Glutamatergic neuron (in vitro differentiated cells): ENCODE measurements at places on chromosomes 6 and 20. TPM values are rescaled to one million over a fixed set of nuclear protein-coding genes. Genes with fewer than 3 reads are reported as not detected.
A peak's percentile ranks its signal among the peaks of the same experiment; 100 is the strongest.

DNA sequence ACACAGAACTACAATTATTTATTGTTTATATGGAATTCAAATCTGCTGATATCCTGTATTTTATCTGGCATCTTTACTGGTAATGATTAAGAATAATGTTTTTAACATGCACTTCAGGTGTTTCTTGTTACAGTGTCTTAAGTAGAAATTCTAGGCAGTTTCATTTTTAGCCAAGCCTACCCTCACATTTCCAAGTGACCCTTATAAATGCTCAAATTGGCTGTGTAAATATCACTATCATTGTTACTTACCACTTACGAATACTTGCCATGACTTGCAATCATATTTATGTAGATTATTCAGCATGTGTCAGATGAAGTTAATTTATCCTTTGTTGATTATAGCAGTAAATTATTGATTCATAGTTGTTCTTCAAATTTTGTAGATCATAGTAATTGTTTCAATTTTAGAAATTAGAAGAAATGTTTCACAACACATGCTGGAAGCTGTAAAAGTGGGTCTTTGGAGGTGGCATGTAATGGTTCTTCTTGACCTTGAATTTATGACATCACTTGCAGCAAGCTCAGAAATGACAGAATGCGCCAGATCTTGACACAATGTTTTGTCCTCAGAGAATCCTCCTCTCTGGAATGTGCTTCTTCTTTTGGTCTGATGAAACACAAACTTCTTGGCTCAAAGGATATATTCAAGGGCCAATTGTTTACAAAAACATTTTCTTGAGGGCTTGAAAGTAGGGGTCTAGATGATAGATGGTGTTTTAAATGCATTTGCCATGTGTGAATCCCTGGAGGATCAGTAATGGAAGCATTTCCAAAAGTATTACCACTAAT lies 471.8 kb downstream of the COL12A1 start:
- no peak for DNase-seq
- no peaks in the 10 kb centered on the region for H3K36me3 ChIP-seq
- no peaks in the 10 kb centered on the region for H3K4me1 ChIP-seq
- no peaks in the 10 kb centered on the region for H3K27me3 ChIP-seq
- no peak overlapping the region for H3K27ac ChIP-seq
- H3K4me3 ChIP-seq, result no peak overlapping the region

DNA sequence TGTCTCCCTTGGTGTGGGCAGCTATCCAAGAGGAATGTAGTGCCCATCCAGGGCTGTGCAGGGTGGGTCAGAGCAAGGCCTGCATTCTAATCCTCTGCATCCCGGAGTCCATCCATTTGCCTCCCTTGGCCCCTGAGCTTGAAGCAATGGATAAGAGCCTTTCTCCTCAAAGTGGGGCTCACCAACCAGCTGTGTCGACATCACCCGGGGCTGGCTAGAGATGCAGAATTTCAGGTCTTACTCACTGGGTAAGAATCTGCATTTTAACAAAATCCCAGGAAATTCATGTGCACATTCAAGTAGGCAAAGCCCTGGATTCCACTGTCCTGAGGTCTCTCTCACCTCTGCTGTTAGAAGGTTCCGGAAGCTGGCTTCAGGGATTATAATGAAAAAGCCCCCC lies 95.3 kb downstream of the MDGA1 start:
- no peak overlapping the region for H3K27ac ChIP-seq
- H3K36me3 ChIP-seq, result no peaks in the 10 kb centered on the region
- H3K4me3 ChIP-seq, result no peak overlapping the region

DNA sequence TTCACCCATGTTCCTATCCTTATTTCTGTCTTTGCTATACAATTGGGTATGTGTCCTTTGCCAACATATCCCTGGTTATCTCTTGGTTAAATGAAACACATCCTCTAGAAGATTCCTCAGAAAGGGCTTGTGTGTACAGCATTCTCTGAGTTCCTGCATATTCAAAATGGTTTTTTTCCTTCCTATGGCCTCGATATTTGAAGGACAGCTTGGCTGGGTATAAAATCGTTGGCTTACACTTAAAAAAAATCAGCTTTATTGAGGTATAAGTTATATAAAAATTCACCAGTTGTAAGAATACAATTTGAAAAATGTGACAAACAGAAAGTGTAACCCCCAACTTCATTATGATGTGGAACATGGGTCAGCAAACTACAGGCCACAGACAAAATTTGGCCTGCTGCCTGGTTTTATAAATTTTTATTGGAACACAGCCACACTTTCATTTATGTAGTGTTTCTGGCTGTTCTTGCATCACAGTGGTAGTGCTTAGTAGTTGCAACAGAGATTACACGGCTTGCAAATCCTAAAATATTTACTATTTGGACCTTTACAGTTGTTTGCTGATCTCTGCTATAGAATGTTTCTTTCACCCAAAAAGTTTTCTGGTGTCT lies 16.7 kb downstream of the PCMT1 start:
- peaks cover 2% of the 10 kb centered on the region for H3K4me1 ChIP-seq
- no peak for DNase-seq
- H3K36me3 ChIP-seq, result peaks cover 12% of the 10 kb centered on the region
- H3K4me3 ChIP-seq, result no peak overlapping the region
- H3K27me3 ChIP-seq, result peaks cover 3% of the 10 kb centered on the region

DNA sequence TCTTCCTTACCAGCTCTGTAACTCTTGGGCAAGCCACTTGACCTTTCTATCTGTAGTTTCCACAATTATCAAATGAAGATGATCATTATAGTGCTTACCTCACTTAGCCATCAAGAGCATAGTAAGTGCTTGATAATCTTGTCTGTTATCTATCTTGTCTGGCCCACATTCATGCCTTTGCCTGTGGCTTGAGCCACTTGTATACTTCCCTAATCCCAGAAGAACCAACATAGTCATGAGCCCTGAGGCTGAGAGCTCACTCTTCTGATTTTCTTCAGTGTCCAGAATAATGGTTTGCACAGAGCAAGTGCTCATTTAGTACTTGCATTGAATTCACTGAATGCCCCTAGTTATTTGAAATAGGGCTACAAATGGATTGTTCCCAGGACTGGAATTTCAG lies 108.2 kb downstream of the SASH1 start:
- no peak overlapping the region for H3K27ac ChIP-seq
- H3K27me3 ChIP-seq, result peaks cover 5% of the 10 kb centered on the region
- DNase-seq, result no peak
- no peak overlapping the region for H3K4me3 ChIP-seq
- H3K36me3 ChIP-seq, result no peaks in the 10 kb centered on the region
- H3K4me1 ChIP-seq, result peaks cover 7% of the 10 kb centered on the region

DNA sequence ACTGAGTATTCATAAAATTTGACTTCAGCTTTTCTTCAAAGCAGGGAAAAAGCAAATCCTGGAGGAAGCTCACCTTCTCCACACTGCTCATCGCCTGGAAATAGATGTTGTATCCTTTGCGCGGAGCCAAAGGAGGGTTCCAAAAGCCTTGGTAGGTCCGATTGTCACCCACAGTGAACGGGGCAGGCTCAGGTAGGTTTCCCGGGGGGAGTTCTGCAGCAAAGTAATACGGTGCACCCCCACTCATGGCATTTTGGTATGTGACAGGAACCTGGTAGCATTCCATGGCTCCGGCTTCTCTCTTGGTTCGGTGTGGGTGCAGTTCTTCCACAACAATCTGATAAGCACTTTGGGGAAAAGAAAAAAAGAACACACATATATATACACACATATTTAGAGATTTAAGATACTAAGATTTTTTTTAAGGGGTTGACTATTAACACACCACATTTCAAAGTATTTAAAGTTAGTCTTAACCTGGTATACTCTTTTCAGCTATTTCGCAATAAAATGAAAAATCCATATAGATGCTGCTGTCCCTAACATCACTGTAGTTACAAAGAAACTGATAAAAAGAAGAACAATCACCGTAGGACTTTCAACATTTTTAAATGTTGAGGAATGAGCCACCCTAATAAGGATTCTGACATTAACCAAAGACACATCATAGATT lies 166.7 kb upstream of the THEMIS start:
- no peaks in the 10 kb centered on the region for H3K27me3 ChIP-seq
- peak overlapping the region; percentile 9 for H3K4me3 ChIP-seq
- H3K36me3 ChIP-seq, result no peaks in the 10 kb centered on the region

DNA sequence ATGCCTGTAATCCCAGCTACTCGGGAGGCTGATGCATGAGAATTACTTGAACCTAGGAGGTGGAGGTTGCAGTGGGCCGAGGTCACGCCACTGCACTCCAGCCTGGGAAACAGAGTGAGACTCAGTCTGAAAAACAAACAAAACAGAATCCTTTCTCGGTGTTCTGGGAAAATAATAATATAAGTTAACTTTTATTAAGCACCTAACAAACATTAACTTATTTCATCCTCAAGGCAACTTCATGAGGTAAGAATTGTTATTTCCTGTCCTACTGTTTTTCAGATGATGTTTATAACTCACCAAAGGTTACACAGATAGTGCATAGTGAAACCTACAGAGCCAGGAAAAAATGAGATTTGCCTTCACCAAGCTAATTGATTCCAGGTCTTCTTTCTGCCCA lies 221.4 kb downstream of the PHACTR1 start:
- H3K4me1 ChIP-seq, result no peaks in the 10 kb centered on the region
- no peaks in the 10 kb centered on the region for H3K27me3 ChIP-seq
- H3K27ac ChIP-seq, result no peak overlapping the region
- no peaks in the 10 kb centered on the region for H3K36me3 ChIP-seq
- no peak for DNase-seq
- H3K4me3 ChIP-seq, result no peak overlapping the region

GRCh38 chr20:24819331-24819965 lies 129.6 kb upstream of the CST7 start:
- no peak overlapping the region for H3K27ac ChIP-seq
- H3K4me1 ChIP-seq, result no peaks in the 10 kb centered on the region
- H3K27me3 ChIP-seq, result peaks cover 6% of the 10 kb centered on the region

GRCh38 chr6:298233-299103 lies 6.2 kb downstream of the DUSP22 start:
- peaks cover 2% of the 10 kb centered on the region for H3K27me3 ChIP-seq
- H3K27ac ChIP-seq, result peak overlapping the region; percentile 48
- H3K4me3 ChIP-seq, result peak overlapping the region; percentile 3
- H3K36me3 ChIP-seq, result peaks cover 1% of the 10 kb centered on the region

DNA sequence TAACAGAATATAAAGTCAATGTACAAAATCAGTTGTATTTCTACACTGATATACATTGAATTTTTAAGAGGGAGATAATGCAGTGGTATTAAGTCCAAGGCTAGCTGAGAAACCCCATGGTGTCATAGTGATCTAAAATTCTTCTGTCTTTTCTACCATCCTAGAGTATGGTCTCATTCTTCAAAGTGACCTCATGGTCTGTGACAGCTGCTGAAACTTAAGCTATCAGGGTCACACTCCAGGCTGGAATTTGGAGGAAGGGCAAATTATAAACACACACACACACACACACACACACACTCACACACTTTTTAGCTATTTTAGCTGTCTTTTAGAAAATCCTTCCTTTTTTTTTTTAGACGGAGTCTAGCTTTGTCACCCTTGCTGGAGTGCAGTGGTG lies 47.3 kb upstream of the DYNLRB1 start:
- peaks cover under 1% of the 10 kb centered on the region for H3K27me3 ChIP-seq
- no peaks in the 10 kb centered on the region for H3K36me3 ChIP-seq
- no peak overlapping the region for H3K27ac ChIP-seq
- DNase-seq, result no peak
- peaks cover 22% of the 10 kb centered on the region for H3K4me1 ChIP-seq

DNA sequence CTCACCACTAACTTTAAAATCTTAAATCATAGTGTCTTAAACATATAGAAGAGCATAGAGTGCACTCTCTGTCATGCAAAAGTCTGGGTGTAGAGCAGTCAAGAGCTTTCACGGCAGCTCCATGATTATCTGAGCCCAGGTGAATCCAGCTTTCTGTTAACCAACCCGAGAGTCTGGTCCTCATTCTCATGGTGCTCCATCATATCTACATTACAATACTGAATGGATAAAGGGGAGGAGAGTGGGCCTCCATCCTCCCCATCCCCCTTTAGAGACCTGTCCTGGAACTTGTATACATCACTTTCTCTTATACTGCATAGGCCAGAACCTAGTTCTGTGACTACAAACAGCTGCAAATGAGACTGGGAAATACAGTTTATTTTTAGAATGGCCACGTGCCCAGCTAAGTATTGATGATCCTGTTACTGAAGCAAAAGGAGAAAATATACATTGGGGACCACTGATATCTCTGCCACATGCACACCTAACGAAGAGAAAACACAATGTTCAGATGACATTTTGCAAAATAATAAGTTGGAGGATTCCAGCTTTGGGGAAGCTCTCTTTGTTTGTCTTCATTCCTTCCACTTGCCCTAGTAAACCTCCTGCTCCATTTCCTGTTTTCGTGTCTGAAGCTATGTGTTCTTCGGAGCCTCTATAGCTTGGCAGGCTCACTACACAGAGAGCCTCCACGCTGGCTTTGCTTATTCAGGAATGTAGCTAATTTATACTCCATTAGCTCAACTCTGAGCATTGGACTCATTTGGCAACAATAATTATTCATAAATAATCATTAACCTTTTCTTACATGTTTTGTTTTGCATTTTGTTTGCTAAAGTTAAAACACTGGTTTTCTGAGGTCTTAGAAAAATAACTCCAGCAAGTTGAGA lies 110.1 kb downstream of the IYD start:
- no peaks in the 10 kb centered on the region for H3K36me3 ChIP-seq
- DNase-seq, result no peak
- H3K4me3 ChIP-seq, result no peak overlapping the region
- H3K27ac ChIP-seq, result no peak overlapping the region

DNA sequence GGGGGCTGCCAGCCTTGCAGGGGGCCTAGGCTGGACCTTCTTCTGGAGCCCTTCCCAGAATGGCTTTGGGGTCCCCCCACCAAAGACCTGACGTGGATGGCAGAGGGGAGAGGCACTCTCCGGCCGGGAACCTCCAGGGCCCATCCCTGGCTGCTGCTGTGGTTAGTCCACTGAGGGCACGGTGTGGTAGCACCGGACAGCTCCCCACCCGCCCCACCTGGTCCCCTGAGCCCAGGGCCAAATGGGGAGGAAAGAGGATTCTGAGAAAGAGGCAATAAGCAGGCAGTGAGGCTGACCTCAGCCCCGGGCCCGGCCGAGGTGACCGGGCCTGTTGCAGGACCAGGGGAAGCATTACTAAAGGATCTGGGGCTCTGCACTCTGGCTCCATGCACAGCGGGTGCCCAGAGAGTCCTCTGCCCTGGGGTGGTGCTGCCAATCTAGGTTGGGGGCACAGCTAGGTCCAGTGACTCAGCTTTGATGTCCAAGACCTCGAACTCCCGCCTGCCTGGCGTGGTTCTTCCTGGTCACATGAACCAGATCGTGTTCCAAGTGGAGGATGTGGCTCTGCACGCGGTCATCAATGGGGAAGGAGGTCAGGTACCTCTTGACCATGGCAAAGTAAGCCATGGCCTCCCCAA lies 2.2 kb downstream of the CENPB start:
- H3K4me3 ChIP-seq, result peak overlapping the region; percentile 59
- H3K4me1 ChIP-seq, result peaks cover 11% of the 10 kb centered on the region

DNA sequence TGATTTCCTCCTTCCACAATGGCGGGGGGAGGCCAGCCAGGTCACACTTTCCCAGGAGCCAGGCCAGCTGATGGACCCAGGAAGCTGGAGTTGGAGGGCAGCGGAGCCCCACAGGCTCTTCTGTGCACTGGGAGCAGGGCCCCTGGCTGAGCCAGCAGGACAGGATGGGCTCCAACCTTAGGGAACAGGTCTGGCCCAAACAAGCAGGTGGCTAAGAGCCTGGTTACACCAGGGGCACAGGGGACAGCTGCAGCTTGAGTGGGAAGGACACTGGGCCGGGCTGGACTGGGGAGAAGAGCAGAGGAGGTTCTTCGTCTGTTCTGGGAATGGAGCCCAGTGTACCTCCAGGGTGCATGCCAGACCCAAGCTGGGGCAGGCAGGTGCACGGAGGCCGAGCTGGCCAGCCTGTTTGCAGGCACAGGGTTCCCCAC lies 102.3 kb downstream of the DLL1 start:
- peaks cover 4% of the 10 kb centered on the region for H3K36me3 ChIP-seq
- peaks cover 1% of the 10 kb centered on the region for H3K27me3 ChIP-seq
- H3K4me3 ChIP-seq, result no peak overlapping the region
- peaks cover 2% of the 10 kb centered on the region for H3K4me1 ChIP-seq
- DNase-seq, result no peak

CCDC170 gene
- not detected for total RNA-seq
